Caco-2 (cell line): ENCODE measurements at places on chromosomes 3 and 15.

DNA sequence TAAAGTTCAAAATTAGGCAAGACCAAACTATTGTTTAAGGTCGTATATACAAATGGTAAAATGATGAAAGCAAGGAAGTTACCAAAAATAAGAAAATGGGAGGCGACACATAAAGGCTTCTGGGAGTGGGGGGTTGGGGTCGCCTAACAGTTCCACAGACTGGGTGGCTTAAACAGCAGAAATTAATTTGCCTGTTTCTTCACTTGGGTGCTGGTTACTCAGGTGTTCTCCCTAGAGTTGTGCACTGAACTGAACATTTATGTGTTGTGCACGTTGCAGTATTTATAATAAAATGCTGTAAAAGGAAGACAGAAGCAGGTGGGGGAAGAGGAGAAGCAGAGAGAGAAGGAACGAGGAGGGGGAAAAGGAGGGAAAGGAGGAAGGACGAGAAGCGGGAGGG, 10.5 kb upstream of the RNU6-1 start:
- DNase-seq = no peak

- no peak for DNase-seq
These were observed 15.9 kb downstream of the CHL1 start for GRCh38 chr3:212432-212831.

- no peak for DNase-seq
These were observed 61.0 kb downstream of the BFSP2 start for GRCh38 chr3:133460809-133461208.

- peak; percentile 84 for DNase-seq
These were observed 55.4 kb upstream of the LRRFIP2 start for GRCh38 chr3:37229740-37230139.

DNA sequence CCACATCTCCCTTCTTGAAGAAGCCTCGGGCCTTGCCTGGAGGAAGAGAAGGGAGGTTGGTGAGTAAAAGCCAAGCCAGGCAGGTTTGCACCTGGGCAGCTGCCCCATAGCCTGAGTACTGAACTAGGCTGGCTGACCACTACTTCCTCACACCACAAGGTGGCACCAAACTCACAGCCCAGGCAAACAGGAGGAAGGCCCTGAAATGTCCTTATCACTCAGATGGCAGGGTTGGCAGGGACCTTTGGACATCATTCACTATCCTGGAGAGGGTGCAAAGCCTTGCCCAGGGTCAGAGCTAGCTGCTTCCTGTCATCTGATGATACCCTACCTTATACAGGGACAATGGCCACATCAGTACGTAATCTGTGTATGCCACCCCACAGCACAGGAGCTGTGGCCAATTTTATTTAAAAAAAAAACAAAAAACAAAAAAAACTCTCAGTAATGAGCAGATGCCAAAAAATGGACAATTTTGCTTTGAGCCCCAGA, 2.2 kb upstream of the GRAMD2A start:
- peak; percentile 78 for DNase-seq
